ENCODE measurements at places on chromosomes 16 and 17.

DNA sequence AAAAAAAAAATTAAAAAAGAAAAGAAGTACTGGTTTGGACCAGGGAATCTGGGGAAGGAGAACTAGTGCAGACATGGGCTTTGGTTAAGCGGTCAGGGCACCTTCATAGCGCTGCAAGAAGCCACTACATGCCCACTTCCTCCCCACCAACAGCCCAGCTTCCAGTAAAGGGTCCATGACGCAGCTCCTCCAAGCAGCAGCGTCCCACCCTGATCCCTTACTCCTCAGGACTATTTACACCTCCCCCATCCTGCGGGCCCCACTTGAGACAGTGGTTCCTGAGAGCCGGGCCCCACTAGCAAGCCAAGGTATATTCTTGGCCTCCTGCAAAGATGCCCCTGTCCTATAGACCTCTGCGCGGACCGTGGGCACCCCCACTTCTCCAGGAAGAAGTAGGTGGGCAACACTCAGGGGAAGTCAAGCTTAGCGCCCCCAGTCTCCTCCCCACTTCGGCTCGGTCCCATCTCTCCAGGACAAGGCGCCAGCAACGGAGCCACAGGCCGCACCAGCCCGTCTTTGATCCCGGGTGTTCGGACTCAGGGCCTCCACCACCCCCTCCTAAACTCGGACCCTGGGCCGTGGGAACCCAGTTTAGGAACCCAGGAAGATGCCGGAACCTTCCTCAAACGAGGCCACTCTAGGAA lies 913 bp upstream of the PRR14 start:
- DNase-seq: no peak

DNA sequence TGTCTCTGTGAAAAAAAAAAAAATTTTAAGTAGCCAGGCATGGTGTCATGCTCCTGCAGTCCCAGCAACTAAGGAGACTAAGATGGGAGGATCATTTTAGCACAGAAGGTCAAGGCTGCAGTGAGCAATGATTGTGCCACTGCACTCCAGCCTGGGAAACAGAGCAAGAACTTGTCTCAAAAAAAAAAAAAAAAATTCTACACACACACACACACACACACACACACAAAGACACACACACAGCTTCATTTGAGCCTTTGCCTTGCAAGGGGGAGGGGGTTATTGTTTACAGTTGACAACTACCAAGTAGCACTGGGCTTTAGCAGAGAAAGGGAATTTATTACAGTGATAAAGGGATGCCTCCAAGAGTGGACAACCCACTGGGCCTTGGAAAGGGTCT lies 4.9 kb upstream of the POLR3E start:
- no peak for DNase-seq

GRCh38 chr16:52558448-52558847 lies 11.5 kb upstream of the TOX3 start:
- no peak for DNase-seq

- DNase-seq: no peak
These were observed 15.5 kb upstream of the NATD1 start for GRCh38 chr17:21268596-21269188.

- DNase-seq: peak; percentile 86
These were observed 959 bp upstream of the ANKRD13B start for GRCh38 chr17:29591737-29592608.

GRCh38 chr17:14935139-14935841 lies 329.8 kb downstream of the PMP22 start:
- DNase-seq: no peak

DNA sequence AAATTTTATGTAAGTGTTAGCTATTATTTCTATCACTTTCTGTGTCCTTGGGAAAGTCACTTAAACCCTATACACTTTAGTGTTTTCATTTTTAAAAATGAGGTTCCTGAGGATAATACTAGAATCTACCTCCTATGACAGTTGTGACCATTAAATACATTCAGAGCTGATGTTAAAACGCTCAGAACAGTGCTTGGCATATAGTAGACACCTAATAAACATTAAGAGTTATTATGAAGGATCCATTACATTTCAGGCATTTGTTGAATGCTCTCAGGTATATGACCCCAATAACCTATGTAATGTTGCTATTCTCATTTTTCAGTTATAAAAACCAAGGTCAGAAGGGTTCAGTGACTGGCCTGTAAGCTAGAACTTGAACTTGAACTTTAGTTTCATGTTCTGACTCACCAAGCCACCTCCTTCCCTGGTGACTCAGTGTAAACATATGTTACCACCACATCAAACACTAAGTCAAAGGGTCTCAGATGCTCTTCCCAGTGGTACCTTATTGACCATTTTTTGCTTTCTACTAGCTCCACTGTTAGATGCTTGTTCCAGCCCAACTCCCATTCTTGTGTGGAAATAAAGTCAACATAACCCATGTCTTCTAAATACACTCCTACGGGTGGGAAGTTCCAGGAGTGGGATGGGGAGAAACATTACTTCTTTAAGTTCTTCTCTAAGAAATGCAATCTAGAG lies 47.6 kb downstream of the HSD17B2 start:
- DNase-seq: no peak

DNA sequence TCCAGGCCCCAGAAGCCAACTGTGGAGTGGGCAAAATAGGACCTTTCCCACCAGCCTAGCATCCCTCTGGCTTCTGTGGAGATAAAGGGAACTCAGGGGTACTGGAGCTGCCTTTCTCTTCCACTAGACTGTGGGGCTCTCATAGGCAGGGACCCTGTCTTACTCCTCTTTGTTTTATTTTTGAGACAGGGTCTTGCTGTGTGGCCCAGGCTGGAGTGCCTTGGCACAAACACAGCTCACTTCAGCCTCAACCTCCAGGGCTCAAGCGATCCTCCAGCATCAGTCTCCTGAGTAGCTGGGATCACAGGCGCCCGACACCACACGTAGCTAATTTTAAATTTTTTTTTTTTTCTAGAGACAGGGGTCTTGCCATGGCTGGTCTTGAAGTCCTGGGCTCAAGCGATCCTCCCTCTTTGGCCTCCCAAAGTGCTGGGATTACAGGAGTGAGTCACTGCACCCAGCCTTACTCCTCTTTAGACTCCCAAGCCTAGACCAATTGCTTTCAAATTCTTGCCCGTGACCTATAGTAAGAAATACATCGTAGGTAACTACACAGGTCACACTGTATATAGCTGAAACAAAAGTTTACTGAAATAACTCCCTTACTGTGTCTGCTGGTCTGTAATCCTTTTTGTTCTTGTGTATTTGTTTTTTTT lies 2.6 kb downstream of the RAI1 start:
- no peak for DNase-seq

- no peak for DNase-seq
These were observed 178.2 kb upstream of the CACNG3 start for GRCh38 chr16:24077966-24078365.

GRCh38 chr17:78524870-78525510 lies 52.2 kb downstream of the DNAH17 start:
- DNase-seq: no peak

DNA sequence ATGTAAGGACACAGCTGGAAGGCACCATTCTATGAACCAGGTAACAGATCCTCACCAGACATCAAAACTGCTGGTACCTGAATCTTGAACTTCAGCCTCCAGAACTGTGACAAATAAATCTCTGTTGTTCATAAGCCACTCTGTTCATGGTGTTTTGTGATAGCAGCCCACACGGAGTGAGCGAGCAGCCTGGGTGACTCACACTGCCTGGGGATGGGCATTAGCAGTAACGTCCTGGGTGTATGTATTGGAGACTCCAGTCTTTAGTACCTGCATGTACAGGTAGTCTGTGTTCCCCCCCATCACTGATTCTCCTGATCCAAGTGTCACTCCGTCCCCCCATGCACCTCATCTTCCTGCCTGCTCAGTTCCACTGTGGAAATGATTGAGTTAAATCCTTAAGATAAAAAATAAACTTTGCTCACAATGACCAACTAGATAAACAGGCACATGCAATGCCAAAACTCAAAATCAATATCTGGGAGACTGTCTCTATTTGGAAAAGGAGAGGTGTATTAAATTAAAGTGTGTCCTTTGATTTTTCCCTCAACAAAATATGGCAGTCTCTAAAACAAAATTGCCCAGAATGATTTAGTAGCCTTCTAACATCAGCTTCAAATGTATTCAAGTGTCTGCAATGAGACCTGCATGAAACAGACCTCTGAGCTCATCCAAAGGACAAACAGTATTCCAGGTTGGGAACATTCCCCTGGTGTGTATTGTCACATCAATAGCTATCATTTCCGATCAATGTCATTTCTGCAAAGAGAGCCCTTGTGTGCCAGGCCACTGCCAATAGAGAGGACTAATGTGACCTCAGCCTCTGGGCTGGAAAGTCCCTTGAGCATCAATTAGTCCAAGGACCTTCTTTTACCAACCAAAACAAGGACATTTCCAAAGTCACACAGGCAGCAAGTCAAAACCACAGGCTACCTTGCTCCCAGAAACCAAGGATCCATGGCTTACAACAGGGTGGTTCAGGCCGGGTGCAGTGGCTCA lies 12.2 kb upstream of the VAT1L start:
- DNase-seq: no peak

GRCh38 chr17:38881600-38882191 lies 11.8 kb downstream of the LASP1 start:
- DNase-seq: peak; percentile 45

DNA sequence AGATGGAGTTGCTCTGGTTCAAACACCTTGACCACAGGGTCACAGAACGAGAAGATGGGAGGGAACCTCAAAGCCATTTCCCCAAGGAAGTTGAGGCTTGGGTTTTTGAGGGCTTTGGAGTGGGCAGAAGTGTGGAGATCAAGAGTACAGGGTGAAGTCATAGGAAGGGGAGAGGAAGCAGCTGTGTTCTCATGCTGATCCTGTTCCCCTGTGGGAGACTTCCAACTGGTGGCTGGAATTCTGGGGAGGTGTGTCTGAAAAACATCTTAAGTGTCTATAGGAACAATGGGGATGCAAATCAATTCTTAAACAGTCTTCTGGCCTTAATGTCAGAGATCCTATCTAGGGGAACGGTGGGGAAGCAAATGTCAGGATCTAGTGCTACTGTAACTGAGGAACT lies 38.8 kb upstream of the HSBP1 start:
- no peak for DNase-seq

- peak; percentile 43 for DNase-seq
These were observed 2.1 kb downstream of the CFAP20 start for GRCh38 chr16:58127033-58127556.

GRCh38 chr16:86545954-86546637 lies 8.9 kb downstream of the MTHFSD start:
- DNase-seq: no peak

- no peak for DNase-seq
These were observed 385.8 kb upstream of the RBFOX1 start for GRCh38 chr16:6946802-6947201.

DNA sequence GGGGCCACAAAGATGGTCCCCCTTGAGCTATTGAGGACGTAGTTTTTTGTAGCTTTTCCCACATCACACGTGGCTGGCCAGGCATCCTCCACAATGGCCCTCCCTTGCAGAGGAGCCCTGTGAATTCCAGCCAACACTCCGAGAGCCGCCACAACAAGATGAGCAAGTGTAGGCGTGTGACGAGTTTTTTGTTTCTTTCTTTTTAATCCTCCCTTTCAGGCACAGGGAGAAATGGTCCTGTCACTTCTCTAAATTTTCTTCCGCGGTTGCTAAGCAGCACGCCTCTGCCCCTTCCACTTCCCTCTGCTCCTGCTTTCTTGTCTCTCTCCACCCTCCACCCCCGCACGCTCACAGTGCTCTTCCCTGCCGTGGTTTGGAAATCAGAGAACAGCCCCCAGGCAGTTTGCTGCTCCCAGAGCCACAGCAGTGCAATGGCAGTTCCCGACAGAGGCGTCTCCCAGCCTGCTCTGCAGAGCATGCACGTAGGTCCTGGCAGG lies 68.0 kb upstream of the MRTFB start:
- no peak for DNase-seq

GRCh38 chr17:76440751-76441362 lies 12.1 kb downstream of the UBE2O start:
- no peak for DNase-seq

- no peak for DNase-seq
These were observed 27.6 kb upstream of the ST6GALNAC2 start for GRCh38 chr17:76612977-76613851.

GRCh38 chr17:75639327-75639726 lies 6.1 kb downstream of the SMIM5 start:
- no peak for DNase-seq

DNA sequence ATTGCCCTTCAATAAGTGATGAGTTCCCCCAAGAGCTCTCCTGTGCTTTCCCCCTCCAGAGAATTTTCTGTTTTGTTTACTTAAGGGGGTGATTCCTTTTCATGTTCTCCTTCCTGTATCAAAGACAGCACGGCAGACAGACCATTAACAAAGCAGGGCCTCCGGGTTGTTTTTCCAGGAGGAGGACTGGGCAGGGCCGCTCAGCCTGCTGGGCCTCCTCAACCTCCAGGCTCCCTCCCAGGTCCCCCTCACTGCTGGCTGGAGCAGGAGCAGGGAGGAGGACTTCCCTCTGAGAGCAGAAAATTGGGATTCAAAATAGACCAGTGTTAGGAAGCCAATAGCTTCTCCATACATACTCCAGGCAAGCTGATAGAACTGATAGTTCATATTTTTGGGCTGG lies 20.4 kb downstream of the SDK2 start:
- DNase-seq: no peak

DNA sequence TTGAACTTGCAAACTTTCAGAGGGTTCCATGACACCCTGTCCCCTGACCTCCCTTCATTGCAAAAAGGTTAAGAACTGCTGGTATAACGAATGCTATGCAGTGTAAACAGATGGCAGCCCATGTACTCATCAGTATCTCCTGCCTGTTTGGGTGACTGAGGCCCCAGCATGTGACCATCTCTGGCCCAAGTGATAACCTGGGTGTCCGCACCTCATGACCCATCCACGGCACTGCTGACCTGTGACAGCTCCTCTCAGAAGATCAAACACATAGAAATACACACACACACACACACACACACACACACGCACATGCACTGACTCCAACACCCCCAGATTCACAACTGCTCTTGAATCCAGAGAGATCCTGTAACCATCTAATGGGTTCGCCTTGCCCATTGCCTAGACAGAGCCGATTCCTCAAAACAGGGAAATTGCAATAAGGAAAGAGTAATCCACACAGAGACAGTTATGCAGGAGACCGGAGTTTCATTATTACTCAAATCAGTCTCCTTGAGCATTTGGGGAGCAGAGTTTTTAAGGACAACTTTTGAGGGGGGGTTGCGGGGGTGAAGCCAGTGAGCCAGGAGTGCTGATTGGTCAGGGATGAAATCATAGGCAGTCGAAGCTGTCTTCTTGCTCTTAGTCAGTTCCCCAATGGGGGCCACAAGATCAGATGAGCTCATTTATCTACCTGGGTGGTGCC lies 11.3 kb upstream of the PHOSPHO1 start:
- no peak for DNase-seq

GRCh38 chr17:41917679-41918313 lies 955 bp downstream of the ACLY start:
- peak; percentile 59 for DNase-seq

Data from COR-L47 (cell line).